ENCODE measurements at places on chromosomes 6 and 20.

GRCh38 chr6:168270274-168271172 lies 49.1 kb downstream of the DACT2 start:
- DNase-seq, result no peak

- DNase-seq, result no peak
Measured at GRCh38 chr20:59020938-59021551, 1.8 kb downstream of the TUBB1 start.

DNA sequence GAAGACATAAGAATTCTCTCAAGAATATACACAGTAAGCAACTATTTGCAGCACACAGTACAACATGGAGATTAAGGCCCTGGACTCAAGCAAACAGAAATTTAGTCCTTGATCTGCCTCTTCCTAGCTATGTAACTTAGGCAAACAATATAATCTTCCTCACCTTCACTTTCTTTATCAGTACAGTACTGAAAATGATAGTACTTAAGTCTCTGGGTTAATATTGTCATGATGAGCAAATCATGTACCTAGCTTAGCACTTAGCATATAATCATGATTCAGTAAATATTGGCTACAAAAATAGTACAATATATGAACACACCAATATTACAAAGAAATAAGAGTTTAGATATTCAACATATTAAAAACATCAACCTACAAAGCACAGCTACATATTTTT lies 320.5 kb downstream of the HACE1 start:
- DNase-seq, result no peak

DNA sequence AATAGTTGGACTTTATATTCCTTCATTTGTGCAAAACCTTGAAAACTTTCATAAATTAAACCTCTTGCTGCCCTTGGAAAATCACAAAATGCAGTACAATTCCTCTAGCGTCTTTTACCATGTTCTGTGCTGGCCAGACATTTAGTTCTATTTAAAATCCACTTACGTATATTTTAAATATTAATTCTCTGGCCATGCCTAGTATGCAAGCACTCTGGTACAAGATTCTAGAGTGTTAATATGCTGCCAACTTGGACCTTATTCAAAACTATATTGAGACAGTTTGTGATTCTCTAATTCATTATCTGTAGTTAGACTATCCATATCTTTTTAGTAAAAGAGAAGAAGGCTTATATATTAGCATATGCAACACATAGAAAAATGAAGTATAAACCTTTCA lies 328.1 kb downstream of the ARHGAP18 start:
- no peak for DNase-seq

- no peak for DNase-seq
Measured at GRCh38 chr6:10386756-10387654, 27.9 kb downstream of the TFAP2A start.

DNA sequence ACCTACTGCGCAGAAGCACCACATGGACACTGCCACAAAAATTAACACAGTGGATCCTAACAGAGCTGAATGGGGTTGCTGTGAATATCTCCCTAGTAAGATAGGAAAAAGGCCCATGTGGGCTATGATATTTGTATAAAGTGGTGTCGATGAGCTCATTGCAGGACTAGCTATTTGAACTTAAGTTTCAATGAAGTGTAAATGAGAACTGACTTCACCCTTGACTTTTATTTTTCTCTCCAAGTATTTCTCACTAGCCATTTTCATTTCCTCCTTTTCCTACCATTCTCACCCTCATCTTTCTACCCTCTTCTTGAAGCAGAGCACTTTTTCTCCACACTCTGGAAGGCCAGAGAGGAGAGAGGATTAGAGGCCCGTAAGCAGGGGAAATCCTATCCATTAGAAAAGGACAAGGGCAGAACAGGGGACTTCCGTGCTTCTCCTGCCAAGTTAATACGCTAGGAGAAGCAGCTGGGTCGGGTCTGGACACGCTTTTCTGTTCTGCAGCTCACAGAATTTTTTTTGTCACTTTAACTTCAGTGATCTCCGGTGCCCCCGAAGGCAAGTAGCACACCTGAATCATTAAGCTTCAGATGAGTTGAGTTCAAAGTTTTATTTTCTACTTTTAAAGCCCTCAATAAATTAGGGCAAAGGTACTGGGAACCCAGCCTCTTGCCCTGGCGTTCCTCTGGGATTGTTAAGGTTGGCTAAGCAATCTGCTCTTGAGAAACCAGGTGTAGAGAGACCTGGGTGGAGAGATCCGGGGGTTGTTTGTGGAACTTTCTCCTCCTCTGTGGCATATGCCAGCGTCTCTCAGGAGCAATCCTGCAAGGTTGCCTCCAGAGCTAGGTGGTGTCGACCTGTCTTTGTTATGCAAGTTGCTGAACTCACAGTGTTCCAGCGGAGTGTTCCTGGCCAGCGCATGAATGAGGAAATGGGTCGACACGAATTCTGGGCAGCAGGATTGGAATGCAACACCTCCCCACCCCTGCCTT lies 56.2 kb upstream of the ARID1B start:
- DNase-seq, result no peak

DNA sequence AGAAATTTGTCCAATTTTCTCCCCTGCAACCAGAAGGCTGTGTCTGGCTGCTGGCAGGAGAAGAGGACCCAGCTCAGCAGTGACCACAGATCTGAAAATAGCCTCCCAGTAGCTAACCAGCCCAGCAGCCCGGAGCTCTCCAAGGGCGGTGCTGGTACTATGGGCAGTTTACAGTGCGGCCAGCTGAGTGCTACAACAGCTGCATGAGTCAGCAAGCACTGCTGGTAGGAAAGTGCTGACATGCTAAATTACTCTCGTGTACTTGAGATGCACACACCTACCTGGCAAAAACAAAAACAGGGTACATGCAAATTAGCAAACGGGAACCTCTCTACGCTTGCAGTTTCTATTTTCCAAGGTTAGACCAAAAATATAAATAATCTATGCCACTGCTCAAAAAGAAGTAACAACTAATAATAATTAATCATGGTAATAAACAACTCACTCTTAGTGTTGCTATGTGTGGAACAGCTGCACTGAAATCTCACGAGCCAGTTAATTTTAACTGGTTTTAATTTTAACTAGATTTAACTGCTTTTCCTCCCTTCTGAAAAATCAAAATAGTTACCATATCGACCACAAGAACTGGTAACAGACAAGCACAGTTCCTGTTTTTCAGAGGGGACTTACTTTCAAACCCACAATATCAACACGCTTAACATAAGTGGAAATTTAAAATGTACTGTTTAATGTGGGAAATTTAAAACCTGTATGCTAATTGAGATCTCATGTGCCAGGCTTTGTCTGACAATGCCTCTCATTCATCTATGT lies 10.8 kb downstream of the BACH2 start:
- DNase-seq, result no peak

DNA sequence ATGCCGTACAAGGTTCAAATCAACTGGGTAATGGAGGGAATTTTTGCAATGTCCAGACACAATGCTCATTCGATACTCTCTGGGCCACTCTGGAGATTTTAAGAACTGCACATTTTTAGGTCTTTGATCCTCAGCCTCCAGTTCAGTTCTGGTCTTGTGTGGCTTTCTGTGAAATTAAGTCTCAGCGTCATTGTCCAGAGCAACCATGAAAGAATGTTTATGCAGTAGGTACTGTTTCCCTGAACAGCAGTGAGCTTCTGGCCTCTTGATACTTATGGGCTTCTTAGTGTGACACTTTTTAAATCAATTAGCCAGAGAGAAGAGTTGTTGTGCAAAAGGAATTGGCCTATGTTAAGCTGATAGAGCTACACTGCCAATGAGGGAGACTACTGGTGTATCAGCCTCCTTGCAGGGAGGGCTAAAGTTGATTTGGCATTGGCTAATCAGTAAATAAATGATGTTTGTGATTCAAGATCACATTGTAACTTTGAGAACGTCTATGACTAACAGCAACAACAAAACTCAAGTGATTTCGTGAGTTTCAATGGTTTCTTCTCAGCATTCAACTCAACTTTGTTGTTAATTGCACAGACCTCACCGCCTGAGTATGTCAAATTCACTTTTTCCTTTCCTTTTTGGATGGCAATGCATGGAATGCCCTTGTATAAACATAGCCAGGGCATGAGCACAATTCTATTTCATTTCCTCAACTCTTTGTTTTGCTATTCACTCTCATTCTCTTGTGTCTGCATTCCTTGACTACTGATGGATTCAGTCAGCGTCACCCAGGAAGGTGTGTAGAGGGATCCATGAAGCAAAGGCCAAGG lies 85.1 kb downstream of the GJA1 start:
- DNase-seq, result no peak

DNA sequence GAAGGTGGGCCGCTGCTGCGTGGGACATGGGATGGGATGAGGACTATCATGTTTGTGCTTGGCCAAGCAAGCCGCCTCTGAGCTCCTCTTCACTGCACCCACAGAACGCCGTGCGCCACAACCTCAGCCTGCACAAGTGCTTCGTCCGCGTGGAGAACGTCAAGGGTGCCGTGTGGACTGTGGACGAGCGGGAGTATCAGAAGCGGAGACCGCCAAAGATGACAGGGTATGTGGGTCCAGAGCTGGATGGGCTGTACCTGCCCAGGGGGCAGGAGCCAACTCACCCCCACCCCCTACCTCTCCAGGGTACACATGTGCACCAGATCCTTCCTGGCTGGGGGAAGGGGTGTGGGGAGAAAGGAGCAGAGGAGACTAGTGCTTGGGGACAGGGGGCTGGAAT lies 43.5 kb upstream of the MDFI start:
- no peak for DNase-seq

DNA sequence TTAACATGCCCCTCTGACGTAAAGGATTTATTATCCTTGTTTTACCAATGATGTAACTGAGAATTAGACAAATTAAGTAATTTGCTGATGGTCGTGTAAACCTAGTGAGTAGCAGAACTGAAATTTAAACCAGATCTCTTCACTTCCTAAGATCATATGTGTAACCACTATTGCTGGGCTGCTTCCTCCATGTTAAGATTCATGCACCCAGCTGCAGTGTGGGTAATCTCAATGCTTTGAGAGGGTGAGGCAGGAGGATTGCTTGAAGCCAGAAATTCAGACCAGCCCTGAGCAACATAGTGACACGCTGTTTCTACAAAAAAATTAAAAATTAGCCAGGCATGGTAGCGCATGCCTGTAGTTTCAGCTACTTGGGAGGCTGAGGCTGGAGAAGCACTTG lies 97.9 kb downstream of the L3MBTL3 start:
- DNase-seq, result no peak

GRCh38 chr6:22838345-22838744 lies 269.0 kb downstream of the HDGFL1 start:
- DNase-seq, result no peak

GRCh38 chr6:131059486-131059885 lies 3.6 kb downstream of the EPB41L2 start:
- no peak for DNase-seq

GRCh38 chr6:43801495-43802181 lies 31.6 kb downstream of the VEGFA start:
- no peak for DNase-seq

- DNase-seq, result no peak
Measured at GRCh38 chr6:88301888-88302768, 136.0 kb upstream of the CNR1 start.

GRCh38 chr6:24330137-24330732 lies 27.6 kb downstream of the DCDC2 start:
- no peak for DNase-seq

GRCh38 chr6:71707059-71707458 lies 179.3 kb upstream of the RIMS1 start:
- DNase-seq, result no peak

DNA sequence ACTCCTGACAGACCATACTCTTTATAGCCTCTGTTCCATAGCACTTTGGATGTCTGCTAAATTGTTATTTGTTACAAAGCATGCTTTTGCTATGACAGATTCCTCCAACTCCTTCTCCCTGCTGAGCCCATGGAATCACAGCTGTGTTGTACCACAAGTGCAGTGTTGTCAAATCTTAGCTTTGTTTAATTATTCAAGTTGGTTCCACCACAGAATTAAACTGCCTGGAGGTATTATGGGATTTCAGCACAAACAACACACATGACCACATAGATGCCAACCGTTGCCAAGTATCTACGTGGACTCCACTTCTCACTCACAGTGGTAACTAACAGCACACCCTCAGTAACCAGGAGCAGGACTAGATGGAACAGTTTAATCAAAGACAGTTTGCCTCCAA lies 32.7 kb upstream of the MARCKS start:
- no peak for DNase-seq

- no peak for DNase-seq
Measured at GRCh38 chr6:161347125-161347524, 73.3 kb upstream of the AGPAT4 start.

- DNase-seq, result no peak
Measured at GRCh38 chr6:1940381-1940780, 305.0 kb downstream of the GMDS start.

DNA sequence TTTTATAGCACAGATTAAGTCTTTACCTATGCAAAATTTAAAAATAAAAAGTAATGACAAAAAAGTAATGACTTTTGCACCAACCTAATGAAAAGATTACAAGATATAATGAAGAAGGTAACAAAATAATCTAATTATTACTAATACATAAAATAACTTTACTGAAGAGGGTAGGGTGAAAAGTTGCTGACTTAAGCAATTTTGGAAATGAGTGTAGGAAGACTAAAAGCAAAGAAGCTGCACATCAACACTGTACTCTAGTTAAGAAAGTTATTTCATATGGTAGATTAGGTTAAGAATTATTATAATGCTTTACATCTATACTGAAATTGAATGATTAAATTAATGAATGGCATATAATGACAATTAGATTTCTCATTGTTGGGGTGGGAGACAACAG lies 76.8 kb downstream of the MANEA start:
- no peak for DNase-seq

GRCh38 chr20:4167261-4168021 lies 152.1 kb upstream of the RNF24 start:
- DNase-seq, result no peak

DNA sequence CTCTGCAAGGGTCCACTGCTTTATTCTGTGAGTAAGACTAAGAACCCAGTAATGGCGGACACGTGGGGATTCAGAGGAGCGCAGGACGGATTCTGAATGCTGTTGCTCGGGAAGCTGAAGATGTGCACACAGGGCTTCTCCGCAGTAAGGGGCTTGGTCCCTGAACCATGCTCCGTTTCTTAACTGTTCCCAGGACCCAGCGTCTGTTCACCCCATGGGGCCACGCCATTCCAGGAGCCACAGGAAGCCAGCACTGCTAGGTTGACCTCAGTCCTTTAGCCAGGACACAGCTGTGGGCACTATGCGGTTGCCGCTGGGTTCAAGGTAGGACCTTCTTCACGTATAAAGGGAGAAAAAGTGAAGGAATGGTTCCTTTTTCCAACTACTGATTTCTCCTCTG lies 59.8 kb downstream of the IRF4 start:
- no peak for DNase-seq

DNA sequence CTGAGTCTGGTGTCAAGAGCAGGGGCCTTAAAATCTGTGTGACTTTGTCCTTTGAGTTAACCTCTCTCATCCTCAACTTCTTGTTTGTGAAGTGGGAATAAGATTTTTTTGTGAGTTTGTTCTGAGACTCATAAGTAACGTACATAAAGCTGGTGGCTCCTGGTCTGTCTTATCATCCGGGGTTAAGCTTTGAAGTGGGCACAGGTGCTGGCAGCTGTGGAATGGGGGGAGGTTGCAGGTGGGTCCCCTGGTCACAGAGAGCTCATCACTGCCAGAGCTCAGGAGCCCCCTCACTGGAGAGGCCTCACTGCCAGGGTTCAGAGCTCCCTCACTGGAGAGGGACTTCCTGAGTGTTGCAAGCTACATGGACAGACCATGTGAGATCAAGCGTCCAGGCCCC lies 174.1 kb downstream of the NRN1 start:
- no peak for DNase-seq

GRCh38 chr6:163860287-163861081 lies 446.0 kb downstream of the QKI start:
- no peak for DNase-seq

All from NCI-H187 treated with DMSO at 0.1 percent for 48 hours (cell line).